Activated CD4-positive, alpha-beta memory T cell treated with anti-CD3 and anti-CD28 coated beads, Interleukin-2, amount 10 ng/mL, durations not matched to agents 7 days and 5 days (primary cell): ENCODE measurements at places on chromosomes 3 and 15.

DNA sequence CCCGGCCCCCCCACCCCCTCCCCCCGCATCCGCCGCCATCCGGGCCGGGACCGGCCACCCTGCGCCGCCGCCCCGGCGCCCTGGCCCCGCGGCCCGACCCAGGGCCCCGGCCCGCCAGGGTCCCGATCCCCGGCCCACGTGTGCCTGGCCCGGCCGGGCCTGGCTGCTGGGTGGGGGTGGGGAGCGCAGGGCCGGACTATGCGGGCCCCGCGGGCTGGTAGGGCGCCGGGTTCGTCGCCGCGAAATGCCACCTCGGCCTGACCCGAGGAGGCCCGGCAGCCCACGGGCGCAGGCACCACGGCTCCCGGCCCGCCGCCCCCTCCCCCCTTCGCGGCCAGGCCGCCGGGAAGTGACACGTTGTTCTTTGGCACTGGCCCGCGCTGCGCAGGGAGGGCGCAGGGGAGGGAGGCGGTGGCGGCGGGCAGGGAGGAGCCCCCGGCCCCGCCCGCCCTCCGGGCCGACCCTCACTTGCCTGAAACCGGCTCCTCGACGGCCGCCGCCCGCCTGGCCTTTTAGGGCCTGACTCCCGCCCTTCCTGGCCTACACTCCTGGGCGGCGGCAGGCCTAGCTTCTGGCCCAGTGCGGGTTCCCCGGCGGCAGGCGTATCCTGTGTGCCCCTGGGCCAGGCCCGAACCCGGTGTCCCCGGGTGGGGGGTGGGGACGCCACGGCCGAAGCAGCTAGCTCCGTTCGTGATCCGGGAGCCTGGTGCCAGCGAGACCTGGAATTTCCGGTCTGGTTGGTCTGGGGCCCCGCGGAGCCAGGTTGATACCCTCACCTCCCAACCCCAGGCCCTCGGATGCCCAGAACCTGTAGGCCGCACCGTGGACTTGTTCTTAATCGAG is 515 bp downstream of the EIF4G1 start:
- DNase-seq, result peak; percentile 65

DNA sequence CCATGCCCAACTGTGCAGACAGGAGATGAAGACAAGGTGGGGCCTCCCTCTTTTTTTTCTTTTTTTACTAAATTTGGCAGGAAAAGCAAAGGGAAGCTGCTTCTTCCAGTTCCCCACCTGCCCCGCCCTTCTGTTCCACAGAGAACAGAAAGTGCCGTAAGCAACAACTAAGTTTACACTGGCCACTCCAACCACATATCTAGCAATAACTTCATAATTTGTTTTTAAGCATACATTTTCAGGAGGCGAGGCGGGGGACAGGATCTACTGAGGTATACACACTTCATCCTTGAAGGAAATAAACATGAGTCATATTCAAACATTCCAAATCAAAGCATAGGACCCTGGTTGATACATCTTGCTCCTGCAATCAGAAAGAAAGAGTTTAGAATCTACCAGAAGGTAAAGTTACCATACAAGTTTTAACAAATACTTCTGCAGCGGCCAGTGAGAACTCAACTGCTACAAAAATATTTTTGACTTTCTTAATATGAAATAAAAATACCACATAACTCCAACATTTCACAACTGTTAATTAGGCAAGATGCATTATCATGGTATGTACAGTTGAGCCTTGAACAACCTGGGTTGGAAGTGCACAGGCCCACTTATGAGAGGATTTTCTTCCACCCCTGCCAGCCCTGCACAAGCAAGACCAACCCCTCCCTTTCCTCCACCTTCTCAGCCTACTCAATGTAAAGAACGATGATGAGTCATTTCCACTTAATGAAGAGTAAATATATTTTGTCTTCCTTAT is 50.7 kb downstream of the FOXP1 start:
- DNase-seq, result no peak

GRCh38 chr3:183378545-183378944 is 49.9 kb downstream of the MCF2L2 start:
- DNase-seq, result no peak

GRCh38 chr15:51738553-51738952 is 1.1 kb upstream of the LYSMD2 start:
- no peak for DNase-seq
